ENCODE measurements at places on chromosomes 4 and X.

- DNase-seq, result no peak
Observed at GRCh38 chr4:152360045-152360410, 175.9 kb downstream of the FBXW7 start.

GRCh38 chrX:28628120-28628519, 40.9 kb downstream of the IL1RAPL1 start:
- DNase-seq, result no peak

- no peak for DNase-seq
Observed at GRCh38 chrX:13195340-13195739, 124.5 kb downstream of the ATXN3L start.

DNA sequence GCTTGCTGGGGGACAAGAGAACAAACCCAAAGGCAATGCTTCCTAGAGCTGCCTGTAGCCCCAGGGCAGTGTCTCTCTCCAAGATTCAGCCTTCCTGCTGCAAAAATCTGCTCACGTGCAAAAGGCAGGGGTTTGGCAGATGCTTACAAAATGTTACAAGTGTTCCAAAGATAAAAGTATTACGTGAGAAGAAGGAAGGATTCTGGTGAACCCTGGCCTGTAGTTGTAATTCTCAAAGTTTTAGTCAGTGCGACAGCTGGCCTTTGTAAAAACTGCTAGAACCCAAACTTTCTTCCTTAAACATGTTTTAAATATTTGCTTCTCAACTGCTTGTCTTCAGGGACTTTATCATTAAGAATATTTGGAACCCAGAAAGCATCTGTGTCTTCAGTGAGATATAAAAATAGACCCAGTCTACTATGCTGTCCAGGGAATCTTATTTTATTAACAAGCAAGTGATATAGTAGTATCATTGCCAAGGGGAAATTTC, 232.3 kb downstream of the FRMPD4 start:
- no peak for DNase-seq

GRCh38 chr4:24922416-24922815, 9.6 kb upstream of the CCDC149 start:
- DNase-seq, result no peak

- no peak for DNase-seq
Observed at GRCh38 chrX:152061083-152061482, 77.3 kb downstream of the MAGEA10 start.

- DNase-seq, result no peak
Observed at GRCh38 chr4:37995299-37995821, 35.2 kb downstream of the PTTG2 start.

DNA sequence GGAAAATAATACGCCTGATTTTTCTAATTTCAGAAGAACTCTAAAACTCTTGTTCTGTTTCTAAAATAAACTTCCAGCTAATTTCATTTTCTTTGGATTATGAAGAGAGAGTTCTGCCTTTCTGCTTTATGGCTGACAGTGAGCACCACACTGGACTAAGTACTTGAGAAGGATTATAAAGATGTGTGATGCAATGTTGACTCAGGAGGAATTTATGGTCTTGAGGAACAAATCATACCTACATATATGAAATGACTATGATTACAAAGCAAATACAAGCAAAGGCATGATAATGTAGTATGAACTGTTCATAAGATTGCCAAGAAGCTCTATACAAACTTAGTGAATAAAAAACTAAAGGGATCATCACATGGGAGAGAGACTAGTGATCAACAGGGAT, 13.0 kb upstream of the SLC25A5 start:
- DNase-seq, result no peak
